ENCODE measurements at places on chromosomes 1 and 21. TPM values are rescaled to one million over a fixed set of nuclear protein-coding genes. Genes with fewer than 3 reads are reported as not detected.
A peak's percentile ranks its signal among the peaks of the same experiment; 100 is the strongest.

Gene PLA2G2D
- not detected for polyA plus RNA-seq

Gene SPRR1B
- not detected for polyA plus RNA-seq

Gene GBP7
- polyA plus RNA-seq, result not detected

Gene DPT
- 67.6 TPM for polyA plus RNA-seq

Gene USP25
- 20.4 TPM for polyA plus RNA-seq

Gene FBXO42
- 18.8 TPM for polyA plus RNA-seq

Gene SPAG17
- not detected for polyA plus RNA-seq

Gene SH2D2A
- polyA plus RNA-seq, result 1.1 TPM

Gene SNX7
- 39.1 TPM for polyA plus RNA-seq

GRCh38 chr1:4121834-4122512 lies 221.9 kb upstream of the C1orf174 start:
- DNase-seq, result no peak

GRCh38 chr1:12346483-12347151 lies 116.8 kb downstream of the VPS13D start:
- no peak for DNase-seq

DNA sequence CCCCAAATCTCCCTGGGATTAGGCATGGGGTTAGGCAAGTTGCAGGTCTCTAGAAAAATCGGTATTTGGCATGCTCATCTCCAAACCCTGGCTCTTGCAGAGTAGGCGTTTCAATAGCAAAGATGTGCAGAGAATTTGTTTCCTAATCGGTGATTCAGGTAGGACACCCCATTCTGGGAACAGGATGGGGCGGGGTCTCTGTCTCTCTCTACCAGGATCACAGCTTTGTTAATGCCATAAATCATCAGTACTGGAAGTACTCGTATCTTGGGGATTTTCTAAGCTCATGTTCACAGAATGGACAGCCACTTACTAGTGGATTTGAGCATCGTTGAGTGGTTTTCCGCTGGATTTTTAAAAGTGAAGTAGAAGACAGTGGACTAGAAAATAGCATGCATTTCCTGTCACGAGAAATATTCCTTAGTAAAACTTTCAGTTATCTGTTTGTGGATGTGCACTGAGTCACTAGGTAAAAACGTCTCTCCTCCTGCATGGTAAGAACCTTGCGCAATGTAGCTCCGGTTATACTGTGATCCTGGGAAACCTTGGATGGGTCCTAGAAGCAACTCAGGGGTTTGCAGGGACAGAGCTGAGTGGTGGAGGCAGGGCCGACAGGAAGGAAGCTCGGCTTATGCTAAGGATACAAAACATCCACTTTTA lies 5.1 kb downstream of the TMEM51 start:
- DNase-seq, result no peak

DNA sequence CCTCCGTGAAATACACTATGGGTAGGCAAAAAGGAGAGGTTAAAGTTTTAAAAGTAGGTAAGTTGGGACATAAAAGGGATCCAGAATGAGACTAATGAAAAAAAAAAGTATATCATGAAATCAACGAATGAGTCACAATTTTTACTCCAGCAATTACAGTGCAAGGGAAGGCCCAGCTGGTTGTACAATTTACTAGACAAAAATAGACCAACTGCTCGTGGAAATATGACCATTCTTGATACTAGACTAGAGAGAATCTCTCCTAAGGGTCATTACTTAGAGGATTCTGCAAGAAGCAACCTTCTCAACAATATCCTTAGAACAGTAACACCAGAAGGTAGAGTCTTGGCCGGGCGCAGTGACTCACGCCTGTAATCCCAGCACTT lies 55.1 kb upstream of the EFHD2 start:
- no peak for DNase-seq

DNA sequence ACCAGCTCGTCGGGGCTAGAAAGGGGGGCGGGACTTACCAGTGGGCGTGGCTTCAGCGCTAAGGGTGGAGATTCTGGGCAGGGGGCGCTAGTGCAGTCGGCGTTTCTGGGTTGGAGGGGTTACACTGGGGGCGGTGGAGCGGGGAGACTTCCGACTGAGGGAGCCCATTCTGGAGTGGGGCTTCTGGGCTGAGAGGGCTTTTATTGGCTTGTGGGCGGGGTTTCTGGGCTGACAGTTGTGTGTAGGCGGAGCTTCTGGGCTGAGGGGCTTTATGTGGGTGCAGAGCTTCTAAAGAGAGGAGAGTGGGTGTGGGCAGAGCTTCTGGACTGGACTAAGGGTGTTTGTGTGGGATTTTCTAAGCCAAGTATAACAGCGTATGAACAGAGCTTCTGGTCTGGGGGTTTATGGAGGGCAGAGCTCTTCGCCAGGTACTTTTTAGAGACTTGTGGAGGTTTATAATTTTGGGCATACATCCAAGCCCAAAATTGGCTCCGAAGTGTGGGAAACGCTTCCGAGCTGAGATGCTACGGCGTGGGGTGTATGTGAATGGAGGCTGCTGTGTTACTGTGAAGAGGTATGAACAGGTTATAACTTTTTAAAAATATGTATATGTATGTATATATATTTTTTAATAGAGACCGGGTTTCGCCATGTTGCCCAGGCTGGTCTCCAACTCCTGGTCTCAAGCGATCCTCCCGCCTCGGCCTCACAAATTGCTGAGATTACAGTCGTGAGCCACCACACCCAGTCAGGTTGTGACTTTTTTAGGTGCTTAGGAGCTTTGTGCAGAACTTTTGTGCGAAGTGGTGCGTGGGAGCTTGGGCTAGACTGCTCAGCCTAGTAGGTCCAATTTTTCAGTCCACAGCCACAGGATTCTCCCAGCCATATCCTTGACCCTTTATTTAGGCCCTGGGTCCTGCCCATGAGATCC lies 825 bp downstream of the TMEM39B start:
- no peak for DNase-seq

- no peak for DNase-seq
These were observed 247.8 kb downstream of the NCAM2 start for GRCh38 chr21:21246007-21246406.

GRCh38 chr1:112673592-112674439 lies 643 bp upstream of the MOV10 start:
- DNase-seq, result no peak

- DNase-seq, result no peak
These were observed 608.8 kb upstream of the CHRM3 start for GRCh38 chr1:238777551-238777950.

DNA sequence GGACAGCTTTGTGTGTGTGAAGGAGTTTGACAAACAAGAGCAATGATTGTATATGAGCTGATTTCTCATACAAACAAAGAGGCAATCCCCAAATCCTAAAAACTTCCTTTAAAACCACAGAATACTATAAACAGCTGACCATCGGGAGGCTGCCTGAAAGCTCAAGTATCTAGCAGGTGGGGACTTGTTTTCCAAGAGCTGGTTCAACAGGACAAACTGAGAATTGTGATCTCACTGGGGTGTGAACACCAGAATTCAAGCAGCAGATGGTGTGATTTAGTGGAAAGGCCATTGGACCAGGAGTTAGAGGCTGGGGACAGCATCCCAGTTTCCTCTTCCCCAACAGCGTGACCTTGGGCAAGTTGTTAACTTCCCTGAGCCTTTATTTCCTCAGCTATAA lies 13.9 kb downstream of the LMX1A start:
- no peak for DNase-seq

GRCh38 chr1:67827688-67828087 lies 5.6 kb downstream of the GNG12 start:
- DNase-seq, result no peak

DNA sequence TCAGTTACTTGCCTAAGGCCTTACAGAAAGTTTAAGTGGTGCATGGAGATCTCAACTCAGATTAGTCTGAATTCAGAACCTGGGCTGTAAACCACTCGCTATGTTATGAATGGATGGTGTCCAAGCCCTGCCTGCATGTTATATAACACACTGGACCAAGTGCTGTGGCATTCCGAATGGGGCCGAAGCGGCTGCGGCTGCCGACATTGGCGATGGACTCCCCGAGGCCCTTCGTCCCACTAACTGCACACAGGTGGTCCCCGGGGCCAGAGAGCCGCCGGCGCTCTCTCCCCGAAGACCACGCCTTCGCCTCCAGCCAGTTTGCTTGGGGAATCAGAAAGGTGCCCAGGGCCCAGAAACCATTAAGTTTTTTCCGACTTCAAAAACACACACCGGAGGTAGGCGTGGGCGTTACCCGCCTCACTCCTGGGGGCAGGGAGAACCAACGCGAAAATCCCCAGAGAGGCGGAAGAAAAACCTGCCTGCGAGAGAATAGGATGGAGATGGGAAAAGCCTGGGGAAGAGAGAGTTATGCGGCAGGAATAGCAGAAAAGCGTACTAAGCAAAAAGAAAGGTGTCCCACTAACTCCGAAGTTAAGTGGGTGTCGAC lies 579 bp upstream of the TENT5C start:
- DNase-seq, result peak; percentile 72

GRCh38 chr1:11929849-11930248 lies 3.6 kb upstream of the KIAA2013 start:
- peak; percentile 76 for DNase-seq

DNA sequence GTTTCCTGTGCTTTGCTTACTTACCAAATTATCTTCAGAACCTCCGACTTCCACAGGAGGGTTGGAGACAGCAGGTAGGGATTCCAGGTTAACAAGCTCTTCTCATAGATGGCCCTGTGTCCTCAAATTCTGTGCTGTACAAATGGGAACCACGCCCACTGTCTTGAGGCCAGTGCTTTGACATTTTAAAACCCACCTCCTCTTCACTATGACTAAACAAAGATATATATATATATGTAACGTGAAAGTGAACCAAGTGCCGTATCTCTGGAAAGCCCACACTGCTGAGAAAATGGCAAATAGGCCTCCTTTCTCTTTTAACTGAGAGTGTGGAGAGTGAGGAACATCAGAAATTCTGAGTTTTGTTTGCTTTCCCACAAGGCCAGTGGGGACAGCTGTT lies 99.6 kb downstream of the ZBTB18 start:
- DNase-seq, result no peak

DNA sequence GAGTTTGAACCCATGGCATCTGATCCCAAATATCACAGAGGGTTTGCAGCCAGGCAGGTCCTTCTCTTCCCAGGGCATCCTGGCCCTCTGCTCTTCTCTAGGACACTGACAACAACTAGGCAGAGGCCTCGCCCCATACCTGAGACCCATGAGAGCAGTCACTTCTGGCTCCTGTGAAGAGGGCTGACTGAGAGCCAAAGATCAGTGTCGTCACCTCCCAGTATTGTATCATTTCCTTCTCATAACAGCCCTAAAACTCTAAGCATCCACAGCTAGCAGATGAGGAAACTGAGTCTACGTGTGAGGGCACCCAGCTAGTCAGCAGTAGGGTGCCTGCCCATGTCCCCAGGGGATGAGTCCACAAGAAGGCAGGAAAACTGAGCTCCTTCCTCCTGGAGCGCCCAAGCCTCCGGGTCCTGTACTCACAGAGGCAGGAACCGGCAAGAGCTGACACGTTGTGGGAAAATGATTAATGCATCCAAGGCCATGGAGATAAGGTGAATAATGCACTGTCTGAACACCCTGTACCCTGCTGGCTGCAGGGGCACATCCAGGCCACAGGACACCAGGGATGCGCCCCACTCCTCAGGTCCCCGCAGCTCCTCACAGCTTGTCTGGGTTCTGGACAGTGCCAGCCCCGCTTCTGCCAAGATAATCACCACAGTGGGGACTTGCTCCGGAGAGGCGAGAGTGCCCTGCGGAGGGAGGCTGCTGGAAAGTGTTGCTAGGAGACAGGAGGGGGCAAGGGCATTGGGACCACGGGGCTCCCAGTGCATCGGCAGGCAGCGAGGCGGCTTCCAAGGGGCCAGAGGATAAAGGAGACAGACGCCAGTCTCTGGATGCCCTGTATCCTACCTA lies 340.0 kb downstream of the NPHP4 start:
- no peak for DNase-seq

- no peak for DNase-seq
These were observed 32.6 kb upstream of the LAMC1 start for GRCh38 chr1:182990413-182991144.

GRCh38 chr1:91166106-91166712 lies 144.4 kb upstream of the ZNF644 start:
- DNase-seq, result peak; percentile 27

- no peak for DNase-seq
These were observed 44.6 kb downstream of the NFYC start for GRCh38 chr1:40736085-40736531.

DNA sequence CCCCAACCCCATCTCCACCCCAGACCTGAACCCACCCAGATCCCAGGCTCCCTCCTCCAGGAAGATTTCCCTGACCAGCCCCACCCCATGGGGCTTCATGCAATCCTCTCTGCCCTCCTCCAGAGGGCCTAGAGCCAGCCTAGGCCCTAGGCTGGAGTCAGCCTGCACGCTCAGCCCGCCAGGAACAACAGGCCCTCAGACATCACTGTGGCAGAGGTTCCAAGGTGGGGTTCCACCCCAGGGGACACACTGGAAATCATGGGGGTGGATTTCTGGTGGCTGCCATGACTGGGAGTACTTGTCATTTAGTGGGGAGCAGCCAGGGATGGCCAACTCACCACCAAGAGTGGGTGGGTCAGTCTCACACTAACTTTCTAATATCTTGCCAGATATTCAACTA lies 122.0 kb downstream of the GLIS1 start:
- DNase-seq, result no peak

DNA sequence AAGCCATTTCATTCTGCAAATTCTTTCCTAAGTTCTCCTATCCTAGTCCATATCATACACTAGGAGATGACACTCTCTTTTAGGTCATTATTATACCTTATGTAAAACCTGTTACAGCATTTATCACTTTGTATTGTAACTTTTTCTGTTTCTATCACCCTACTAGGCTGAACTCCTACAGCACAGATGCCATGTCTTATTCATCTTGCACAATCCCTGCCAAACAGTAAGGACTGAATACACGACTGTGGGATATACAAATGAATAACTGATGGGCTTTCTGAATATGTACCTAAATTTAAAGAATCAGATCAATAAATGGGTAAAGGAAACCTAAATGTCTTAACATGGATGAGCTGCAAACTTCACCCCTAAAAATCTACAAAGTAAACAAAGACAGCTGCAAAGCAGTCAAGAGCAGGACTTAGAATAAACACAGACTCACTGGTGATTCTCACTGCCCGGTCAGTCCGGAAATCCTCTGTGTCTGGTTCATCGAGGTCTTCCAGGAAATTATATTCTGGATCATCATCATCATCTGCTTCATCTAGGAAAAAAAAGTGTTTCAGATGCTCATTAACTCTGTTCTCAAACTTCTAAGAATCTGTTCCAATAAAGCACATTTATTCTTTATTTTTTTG lies 62.3 kb downstream of the GON4L start:
- no peak for DNase-seq
